Neural crest cell (in vitro differentiated cells): ENCODE measurements at places on chromosomes 7 and 10.

- DNase-seq, result no peak
Measured at GRCh38 chr7:112596260-112596659, 115.5 kb downstream of the LSMEM1 start.

- DNase-seq, result no peak
Measured at GRCh38 chr7:25840209-25840792, 311.7 kb upstream of the NFE2L3 start.

DNA sequence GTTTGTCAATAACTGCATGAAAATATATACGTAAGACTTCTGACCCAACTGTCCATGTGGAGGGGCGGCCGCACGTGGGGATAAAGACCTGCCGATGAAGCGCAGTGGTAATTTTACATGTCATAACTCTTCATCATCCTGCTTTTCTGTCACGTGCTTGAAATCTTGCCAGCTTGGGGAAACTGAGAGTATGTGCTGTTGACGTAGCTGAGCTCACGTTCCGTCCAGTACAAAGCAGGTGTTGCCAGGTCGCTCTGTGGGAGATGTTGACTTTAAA, 105.1 kb downstream of the INPP5A start:
- DNase-seq, result no peak

- DNase-seq, result no peak
Measured at GRCh38 chr7:67518580-67518979, 521.9 kb downstream of the TYW1 start.

DNA sequence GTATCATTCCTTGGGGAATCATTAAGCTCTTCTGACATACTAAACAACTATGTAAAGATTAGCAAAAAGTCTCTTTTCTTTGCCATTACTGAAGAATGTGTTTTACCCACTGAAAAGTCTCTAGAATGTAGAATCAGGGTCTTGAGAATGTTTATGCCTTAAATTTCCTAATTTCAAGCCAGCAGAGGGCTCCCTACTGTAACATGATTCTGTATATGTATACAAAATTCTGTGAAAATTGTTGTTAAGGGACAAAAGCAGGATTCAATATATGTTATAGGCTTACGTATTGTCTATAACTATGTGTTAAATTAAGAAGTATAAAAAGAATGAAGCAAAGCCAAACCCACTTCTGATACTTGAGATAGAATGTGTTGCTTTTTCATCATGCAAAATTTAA, 296.9 kb upstream of the DGKB start:
- DNase-seq, result no peak

DNA sequence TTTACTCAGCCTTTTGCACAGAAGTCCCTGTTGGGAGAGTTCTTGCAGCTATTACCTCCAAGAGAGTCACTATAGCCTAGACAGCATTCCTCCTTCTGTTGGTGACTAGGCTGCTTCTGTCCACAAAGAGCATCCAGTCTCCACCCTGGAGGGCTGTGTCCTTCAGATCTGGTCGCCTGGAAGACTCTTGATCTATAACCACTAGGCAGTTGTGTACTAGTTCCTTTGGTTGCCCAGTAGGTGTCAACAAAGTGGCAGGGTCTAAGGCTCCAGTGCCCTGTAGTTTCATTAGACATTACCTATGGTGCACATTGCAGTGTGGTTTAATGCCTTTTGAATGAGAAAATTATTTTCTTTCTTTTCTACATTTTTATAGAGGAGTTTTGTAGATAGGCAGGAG, 11.3 kb upstream of the AKR1C2 start:
- DNase-seq, result no peak

DNA sequence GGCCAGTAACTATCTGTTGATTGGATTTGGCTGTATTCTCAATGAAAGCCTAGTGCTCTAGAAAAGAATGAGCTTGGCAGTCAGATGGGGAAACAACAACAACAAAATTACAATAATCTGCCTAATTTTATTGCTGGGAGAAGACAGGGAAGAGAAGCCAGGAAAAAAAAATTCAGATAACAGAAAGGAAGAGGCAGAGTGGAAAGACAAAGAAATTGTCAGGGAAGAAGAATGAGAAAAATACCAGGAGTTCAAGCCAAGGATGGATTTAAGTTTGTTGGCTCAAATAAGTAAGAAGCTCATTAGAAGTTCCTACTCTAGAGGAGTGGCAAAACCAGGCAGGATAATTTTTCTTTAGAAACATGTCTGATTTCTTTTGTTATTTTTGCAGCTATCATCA, 45.9 kb upstream of the PRKG1 start:
- DNase-seq, result no peak

DNA sequence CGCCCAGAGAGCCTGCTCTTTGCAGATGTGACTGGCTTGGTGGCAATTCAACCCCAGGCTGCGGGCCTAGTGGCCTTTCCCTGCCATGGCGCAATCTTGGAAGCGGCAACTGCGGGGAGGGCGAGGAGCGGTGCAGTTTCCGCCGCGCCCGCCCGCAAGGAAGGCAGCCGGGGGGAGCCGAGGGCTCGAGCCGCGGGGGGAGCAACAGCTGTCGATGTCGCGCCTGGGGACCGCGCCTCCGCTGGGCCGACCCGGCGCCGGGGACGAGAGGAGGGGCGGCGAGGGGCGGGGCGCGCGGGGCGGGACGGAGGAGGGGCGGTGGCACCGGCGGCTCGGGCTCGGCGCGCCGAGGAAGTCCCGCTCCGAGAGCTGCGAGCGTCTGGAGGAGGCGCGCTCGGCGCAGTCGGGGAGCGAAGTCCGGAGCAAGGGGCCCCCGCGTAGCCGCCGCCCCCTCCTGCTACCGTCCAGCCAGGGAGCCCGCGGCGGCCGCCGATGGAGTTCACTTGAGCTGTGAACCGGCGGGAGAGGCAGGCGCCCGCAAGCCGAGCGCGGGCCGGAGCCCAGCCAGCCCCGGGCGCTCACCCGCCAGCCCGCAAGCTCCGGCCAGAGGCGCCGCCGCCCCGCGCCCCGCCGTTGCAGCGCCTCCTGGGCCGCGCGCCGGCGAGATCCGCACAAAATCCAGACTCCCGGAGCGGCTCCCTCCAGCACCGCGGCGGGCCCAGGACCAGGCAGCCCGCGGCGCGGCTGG, 438.1 kb upstream of the GALNT17 start:
- DNase-seq, result peak; percentile 63

DNA sequence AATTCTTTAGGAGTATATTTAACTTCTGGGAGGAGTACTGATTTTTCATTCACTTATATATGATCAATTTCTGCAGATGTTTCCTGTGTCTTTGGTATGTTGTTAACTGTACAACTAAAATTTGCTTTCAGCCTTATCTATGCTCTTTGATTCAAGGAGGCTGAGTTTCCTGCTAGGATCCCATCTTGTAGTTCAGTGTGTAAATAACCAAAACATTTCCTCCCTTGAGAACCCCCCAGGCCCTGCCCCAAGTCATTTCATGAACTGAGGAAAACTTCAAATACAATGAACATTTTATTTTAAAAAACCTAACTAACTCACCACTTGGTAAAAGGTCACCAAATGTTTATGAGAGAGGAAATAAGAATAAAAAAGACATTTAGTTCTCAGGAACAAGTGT, 55.5 kb downstream of the VWA2 start:
- DNase-seq, result no peak

- no peak for DNase-seq
Measured at GRCh38 chr10:28692050-28692449, 14.7 kb downstream of the BAMBI start.

DNA sequence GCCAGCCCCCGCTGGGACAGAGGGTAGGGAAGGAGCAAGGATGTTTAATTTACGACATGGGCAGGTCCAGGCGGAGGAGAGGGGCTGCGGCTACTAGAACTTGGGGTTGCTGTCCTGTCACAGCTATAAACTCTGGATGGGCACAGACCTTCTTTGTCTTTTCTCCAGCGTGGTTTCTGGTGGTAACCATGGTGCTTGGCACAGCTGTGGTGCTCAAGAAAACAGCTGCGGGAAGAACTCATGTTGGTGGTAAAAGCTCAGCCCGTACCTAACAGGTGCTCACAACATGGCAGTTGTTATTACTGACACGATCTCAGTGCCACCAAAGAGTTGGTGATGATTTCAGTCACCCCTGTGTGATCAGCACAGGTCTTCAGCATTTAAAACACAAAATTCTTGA, 13.8 kb downstream of the BAIAP2L1 start:
- no peak for DNase-seq

GRCh38 chr7:92799446-92800211, 36.7 kb downstream of the CDK6 start:
- no peak for DNase-seq

DNA sequence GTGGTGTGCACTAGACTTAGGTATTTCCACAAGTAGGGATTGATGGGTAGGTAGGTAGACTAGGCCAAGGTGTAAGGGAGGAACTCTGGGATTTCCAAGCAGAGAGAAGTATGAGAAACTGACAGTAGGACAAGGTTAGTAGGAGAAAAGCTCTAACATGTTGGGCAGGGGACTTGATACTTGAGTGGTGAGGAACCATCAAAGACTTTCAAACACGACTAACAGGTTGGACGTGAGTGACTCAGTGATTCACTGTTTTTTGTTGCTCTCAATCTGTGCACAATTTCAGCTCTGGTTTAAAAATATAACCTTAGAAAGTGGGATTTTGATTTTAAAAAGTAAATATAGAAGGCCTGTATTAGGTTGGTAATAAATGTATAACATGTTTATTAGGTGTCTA, 44.4 kb downstream of the KLHDC10 start:
- no peak for DNase-seq

GRCh38 chr7:951881-952547, 2.5 kb downstream of the ADAP1 start:
- DNase-seq, result no peak

DNA sequence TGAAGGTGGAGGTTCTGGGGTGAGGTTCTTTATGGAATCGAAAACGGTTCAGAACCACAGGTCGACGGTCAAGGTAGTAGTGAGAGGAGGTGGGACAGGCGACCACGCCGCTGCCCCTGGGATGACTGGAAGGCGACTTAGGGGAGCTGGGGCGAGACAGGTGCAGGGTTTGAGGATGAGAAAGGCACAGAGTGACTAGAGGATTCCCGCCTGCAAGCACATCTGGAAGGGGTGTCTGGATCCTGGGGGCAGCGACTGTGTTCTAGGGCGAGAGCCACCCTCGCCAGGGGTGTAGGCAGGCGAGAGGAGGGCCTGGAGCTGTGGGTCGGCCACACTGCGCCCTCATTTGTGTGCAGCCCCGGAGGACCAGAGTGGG, 468 bp upstream of the IRF5 start:
- no peak for DNase-seq

- DNase-seq, result no peak
Measured at GRCh38 chr10:6493521-6494441, 86.3 kb downstream of the PRKCQ start.
